ENCODE measurements at places on chromosomes 2 and 18. TPM values are rescaled to one million over a fixed set of nuclear protein-coding genes. Genes with fewer than 3 reads are reported as not detected.
A peak's percentile ranks its signal among the peaks of the same experiment; 100 is the strongest.

- DNase-seq: no peak
- H3K4me3 ChIP-seq: no peak overlapping the region
- H3K27ac ChIP-seq: no peak overlapping the region
- H3K4me1 ChIP-seq: peaks cover 11% of the 10 kb centered on the region
- H3K27me3 ChIP-seq: peaks cover 6% of the 10 kb centered on the region
- peaks cover 8% of the 10 kb centered on the region for H3K36me3 ChIP-seq
These were observed 121.1 kb downstream of the MAPK4 start for GRCh38 chr18:50680966-50681365.

- H3K36me3 ChIP-seq: no peaks in the 10 kb centered on the region
- peaks cover 2% of the 10 kb centered on the region for H3K4me1 ChIP-seq
- no peak for DNase-seq
- H3K27me3 ChIP-seq: no peaks in the 10 kb centered on the region
- H3K4me3 ChIP-seq: no peak overlapping the region
These were observed 435.1 kb upstream of the MEIS1 start for GRCh38 chr2:65999796-66000195.

TTN gene
- total RNA-seq: 0.34 TPM

- H3K4me1 ChIP-seq: peaks cover 2% of the 10 kb centered on the region
- DNase-seq: no peak
- no peaks in the 10 kb centered on the region for H3K36me3 ChIP-seq
- no peak overlapping the region for H3K27ac ChIP-seq
- no peak overlapping the region for H3K4me3 ChIP-seq
These were observed 21.0 kb upstream of the PDE1A start for GRCh38 chr2:182447863-182448262.

- no peaks in the 10 kb centered on the region for H3K36me3 ChIP-seq
- H3K27me3 ChIP-seq: no peaks in the 10 kb centered on the region
- no peaks in the 10 kb centered on the region for H3K4me1 ChIP-seq
- DNase-seq: no peak
These were observed 359.2 kb downstream of the TGIF1 start for GRCh38 chr18:3808985-3809780.

GRCh38 chr2:239883326-239884050, 141.7 kb downstream of the NDUFA10 start:
- peaks cover 6% of the 10 kb centered on the region for H3K4me1 ChIP-seq
- H3K4me3 ChIP-seq: no peak overlapping the region
- H3K36me3 ChIP-seq: peaks cover 15% of the 10 kb centered on the region
- DNase-seq: no peak
- peaks cover 3% of the 10 kb centered on the region for H3K27me3 ChIP-seq

DPP4 gene
- total RNA-seq: 0.20 TPM

RESP18 gene
- total RNA-seq: not detected

SP9 gene
- total RNA-seq: not detected

SERPINB13 gene
- total RNA-seq: not detected

CHRND gene
- 2.2 TPM for total RNA-seq

- DNase-seq: peak; percentile 93
- H3K4me1 ChIP-seq: peaks cover 30% of the 10 kb centered on the region
- H3K27ac ChIP-seq: peak overlapping the region; percentile 99
- no peaks in the 10 kb centered on the region for H3K36me3 ChIP-seq
- peak overlapping the region; percentile 92 for H3K4me3 ChIP-seq
- peaks cover 10% of the 10 kb centered on the region for H3K27me3 ChIP-seq
These were observed 1.4 kb downstream of the DPYSL5 start for GRCh38 chr2:26849056-26849999.

KIAA2012 gene
- total RNA-seq: not detected

GRCh38 chr2:208320686-208321085, 54.6 kb downstream of the PIKFYVE start:
- H3K27me3 ChIP-seq: no peaks in the 10 kb centered on the region
- DNase-seq: peak; percentile 39
- H3K36me3 ChIP-seq: no peaks in the 10 kb centered on the region
- H3K27ac ChIP-seq: no peak overlapping the region

LRATD1 gene
- total RNA-seq: 19.4 TPM

- H3K27me3 ChIP-seq: no peaks in the 10 kb centered on the region
- H3K4me3 ChIP-seq: no peak overlapping the region
- H3K27ac ChIP-seq: no peak overlapping the region
- no peaks in the 10 kb centered on the region for H3K36me3 ChIP-seq
- H3K4me1 ChIP-seq: peaks cover 2% of the 10 kb centered on the region
These were observed 288.4 kb upstream of the ID2 start for GRCh38 chr2:8393506-8393905.

LINC00305 gene
- not detected for total RNA-seq

AQP12A gene
- not detected for total RNA-seq

CAVIN2 gene
- not detected for total RNA-seq

DNA sequence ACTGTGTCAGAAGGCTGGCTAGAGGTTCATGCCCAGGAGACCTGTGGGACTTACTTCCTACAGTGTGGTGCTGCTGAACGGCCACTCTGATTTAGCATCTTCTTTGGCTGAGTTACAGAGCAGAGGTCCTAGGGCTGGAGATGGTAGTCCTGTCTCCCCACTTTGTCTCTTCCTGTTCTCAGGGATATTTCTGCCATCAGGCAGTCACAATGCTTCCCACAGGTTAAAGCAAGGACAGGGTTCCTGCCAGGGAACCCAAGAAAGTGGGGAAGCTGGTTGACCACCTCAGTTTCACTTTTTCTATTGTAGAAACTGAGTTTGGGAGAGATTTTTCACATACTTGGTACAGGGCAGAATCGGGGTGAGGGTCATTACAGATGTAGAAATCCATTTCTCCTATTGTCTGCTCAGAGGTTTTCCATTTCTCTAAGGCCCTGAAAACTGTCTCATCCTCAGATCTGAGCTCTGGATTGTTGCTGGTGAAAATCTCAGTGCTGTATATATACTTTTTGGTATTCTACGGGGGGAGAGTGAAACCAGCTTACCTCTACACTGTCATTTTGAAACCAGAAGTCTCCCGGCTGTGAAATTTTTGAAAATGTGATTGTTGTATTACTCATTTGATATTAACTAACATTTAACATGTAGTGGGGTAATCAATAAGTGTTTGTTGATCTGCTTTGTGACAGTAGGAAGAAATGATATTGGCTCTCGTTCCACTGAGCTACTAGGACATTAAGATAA, 37.0 kb upstream of the MEP1B start:
- peaks cover 4% of the 10 kb centered on the region for H3K4me1 ChIP-seq
- no peaks in the 10 kb centered on the region for H3K36me3 ChIP-seq
- no peak overlapping the region for H3K4me3 ChIP-seq

DNA sequence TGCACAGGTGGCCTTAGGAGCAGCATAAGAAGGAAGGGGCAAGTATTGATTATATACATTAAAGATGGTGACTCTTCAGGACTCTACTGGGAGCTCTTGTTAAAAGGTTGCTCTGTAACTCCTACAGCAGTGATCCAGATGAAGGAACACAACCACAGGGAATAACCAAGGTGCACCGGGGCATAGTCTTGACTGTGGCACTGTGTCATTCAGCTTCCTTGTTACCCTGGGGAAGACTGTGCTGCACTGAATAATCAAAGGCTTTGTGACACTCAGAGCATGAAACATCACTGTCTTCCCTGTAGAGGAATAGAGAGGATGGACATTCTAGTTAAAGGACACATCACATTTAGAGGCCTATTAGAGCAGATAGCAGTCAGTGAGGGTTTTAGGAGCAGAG, 105.3 kb downstream of the UBE2E3 start:
- no peak overlapping the region for H3K4me3 ChIP-seq
- H3K27ac ChIP-seq: peak overlapping the region; percentile 26
- peaks cover 4% of the 10 kb centered on the region for H3K4me1 ChIP-seq
- peaks cover 2% of the 10 kb centered on the region for H3K27me3 ChIP-seq
- H3K36me3 ChIP-seq: peaks cover 14% of the 10 kb centered on the region

- no peaks in the 10 kb centered on the region for H3K36me3 ChIP-seq
- no peak overlapping the region for H3K4me3 ChIP-seq
- no peak overlapping the region for H3K27ac ChIP-seq
- H3K4me1 ChIP-seq: no peaks in the 10 kb centered on the region
- H3K27me3 ChIP-seq: peaks cover 4% of the 10 kb centered on the region
These were observed 78.5 kb upstream of the SNTG2 start for GRCh38 chr2:871926-872680.

GRCh38 chr2:226963528-226963927, 127.7 kb downstream of the RHBDD1 start:
- H3K4me3 ChIP-seq: no peak overlapping the region
- H3K27me3 ChIP-seq: no peaks in the 10 kb centered on the region
- H3K27ac ChIP-seq: no peak overlapping the region
- DNase-seq: no peak
- H3K4me1 ChIP-seq: no peaks in the 10 kb centered on the region
- H3K36me3 ChIP-seq: no peaks in the 10 kb centered on the region

Measured in glutamatergic neuron (in vitro differentiated cells).